Fibroblast of lung (primary cell): ENCODE measurements at places on chromosomes 5 and 9. TPM values are rescaled to one million over a fixed set of nuclear protein-coding genes. Genes with fewer than 3 reads are reported as not detected.

Gene MSX2
- total RNA-seq: 1.0 and 1.3 TPM in 2 replicates

Gene GABRP
- not detected in 2 replicates for total RNA-seq

Gene AGGF1
- total RNA-seq: 25.1 and 25.2 TPM in 2 replicates

Gene PCDHB12
- total RNA-seq: 0.26 and 0.66 TPM in 2 replicates

Gene SH3RF2
- total RNA-seq: 0.26 and 1.2 TPM in 2 replicates

Gene PCDHB5
- total RNA-seq: 1.8 and 2.8 TPM in 2 replicates

Gene TRAF1
- 2.6 and 3.8 TPM in 2 replicates for total RNA-seq

Gene CDK5RAP2
- total RNA-seq: 40.8 and 48.6 TPM in 2 replicates

Gene PCA3
- total RNA-seq: not detected in 2 replicates

Gene GFI1B
- total RNA-seq: under 0.01 TPM in 1 of 2 replicates, not detected in the other

Gene IL7R
- total RNA-seq: 10.3 and 67.9 TPM in 2 replicates

Gene SPATA31A3
- total RNA-seq: not detected in 2 replicates

Gene TEX48
- total RNA-seq: not detected in 2 replicates

Gene CCNH
- total RNA-seq: 63.7 and 77.6 TPM in 2 replicates

Gene CLINT1
- 65.2 and 82.4 TPM in 2 replicates for total RNA-seq

Gene OSMR
- 74.7 and 102 TPM in 2 replicates for total RNA-seq

Gene SPINK13
- not detected in 2 replicates for total RNA-seq

Gene KIF3A
- 10.5 and 11.2 TPM in 2 replicates for total RNA-seq

Gene PAEP
- not detected in 2 replicates for total RNA-seq

Gene PDE6A
- total RNA-seq: under 0.01 TPM in 2 replicates

Gene PFN3
- total RNA-seq: not detected in 2 replicates
